ENCODE measurements at places on chromosomes 4 and X. TPM values are rescaled to one million over a fixed set of nuclear protein-coding genes. Genes with fewer than 3 reads are reported as not detected.
A peak's percentile ranks its signal among the peaks of the same experiment; 100 is the strongest.

GRCh38 chr4:152994038-152994437 is 57.9 kb downstream of the FHDC1 start:
- DNase-seq = no peak

- DNase-seq = no peak
These were observed 55.6 kb downstream of the SEL1L3 start for GRCh38 chr4:25807102-25807728.

DNA sequence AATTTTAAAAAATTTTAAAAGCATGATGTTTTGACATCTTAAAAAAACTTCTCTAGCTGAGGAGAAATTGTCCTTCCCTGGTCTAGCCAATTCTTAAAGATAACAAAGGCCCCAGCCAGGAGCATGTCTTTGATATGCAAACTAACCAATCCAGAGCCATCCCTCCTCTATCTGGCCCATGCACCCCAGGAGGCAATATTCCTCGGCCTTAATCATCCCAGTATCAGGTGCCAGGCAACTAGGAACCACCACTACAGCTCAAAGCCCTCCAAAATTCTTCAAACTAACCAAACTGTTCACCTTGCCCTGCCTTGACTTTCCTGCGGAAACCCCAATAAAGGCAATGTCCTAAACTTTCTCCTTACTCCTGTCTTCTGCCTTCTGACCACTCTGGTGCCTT is 97.8 kb upstream of the USP9X start:
- no peak for DNase-seq

GRCh38 chr4:19285146-19285545 is 966.6 kb upstream of the SLIT2 start:
- DNase-seq = no peak

Gene TMSB15B
- 8.3 TPM for total RNA-seq

Gene IL15
- 0.77 TPM for total RNA-seq

Gene DUSP21
- not detected for total RNA-seq

DNA sequence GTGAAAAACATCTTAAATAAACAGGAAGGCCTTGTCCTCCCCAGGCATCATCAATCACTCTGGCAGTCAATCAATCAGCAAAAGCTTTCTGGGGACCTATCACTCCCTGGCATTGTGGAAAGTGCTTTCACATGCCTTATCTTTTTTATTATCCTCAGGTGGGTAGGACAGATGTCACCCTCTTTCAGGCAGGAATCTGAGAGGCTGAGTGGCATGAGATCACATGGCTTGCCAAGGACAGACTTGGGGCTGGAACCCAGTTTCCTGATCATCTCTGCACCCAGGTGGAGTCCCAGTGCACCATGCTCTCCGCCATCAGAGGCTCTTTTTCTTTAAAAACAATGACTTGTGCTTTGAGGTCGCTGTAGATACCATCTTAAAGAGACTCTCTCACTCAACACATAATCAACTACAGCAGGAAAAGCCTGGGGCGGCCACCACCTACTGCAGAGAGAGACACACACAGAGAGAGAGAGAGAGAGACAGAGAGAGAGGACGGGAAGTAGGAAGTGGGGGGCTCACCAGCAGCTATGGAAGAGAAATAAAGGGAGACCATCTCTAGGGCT is 282.7 kb downstream of the PTTG2 start:
- no peak for DNase-seq

DNA sequence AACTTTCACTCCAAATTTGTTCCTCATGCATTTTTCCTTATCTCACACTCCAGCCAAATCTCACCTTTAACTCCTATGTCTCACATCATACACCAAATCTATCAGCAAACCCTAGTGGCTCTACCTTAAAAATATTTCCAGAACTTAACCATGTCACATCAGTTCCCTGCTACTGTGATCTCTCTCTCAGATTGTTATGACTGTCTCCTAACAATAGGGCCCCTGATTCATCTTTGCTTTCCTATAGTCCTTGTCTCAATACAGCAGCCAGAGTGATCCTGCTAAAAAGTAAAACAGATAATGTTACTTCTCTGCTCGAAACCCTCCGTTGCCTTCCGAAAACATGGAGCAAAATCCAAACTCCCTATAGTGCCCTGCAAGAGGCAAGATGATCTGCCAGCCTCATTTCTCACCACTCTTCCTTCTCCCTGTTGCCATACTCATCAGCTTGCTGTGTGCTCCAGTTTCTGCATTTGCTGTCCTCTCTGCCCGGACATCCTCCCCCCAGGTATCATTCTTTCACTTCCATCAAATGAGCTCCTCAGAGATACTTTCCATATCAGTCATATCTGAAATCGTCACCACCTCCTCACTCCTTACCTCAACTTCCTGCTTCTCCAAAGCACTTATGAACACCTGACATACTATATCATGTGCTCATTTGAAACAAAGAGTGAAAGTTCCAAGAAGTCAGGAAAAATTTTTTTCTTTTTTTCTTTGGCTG is 293.4 kb upstream of the NR3C2 start:
- DNase-seq = no peak

Gene SMIM10L2A
- total RNA-seq = 1.6 TPM

DNA sequence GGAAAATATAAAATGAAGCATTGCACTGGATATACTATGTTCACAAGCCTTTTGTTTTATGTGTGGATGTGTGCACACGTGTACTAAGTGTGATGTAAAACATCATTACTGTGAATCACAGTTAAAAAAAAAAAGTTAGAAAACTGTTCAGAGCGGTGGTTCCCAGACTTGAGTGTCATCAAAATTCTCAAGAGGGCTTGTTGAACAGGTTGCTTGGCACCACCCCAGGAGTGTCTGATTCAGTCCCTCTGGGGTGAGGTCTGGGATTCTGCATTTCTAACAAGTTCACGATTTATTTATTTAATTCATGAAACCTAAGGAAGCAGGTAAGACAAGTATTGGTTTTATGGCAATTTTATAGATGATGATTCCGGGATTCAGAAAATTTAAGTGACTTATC is 1.8 kb downstream of the CENPU start:
- DNase-seq = no peak

DNA sequence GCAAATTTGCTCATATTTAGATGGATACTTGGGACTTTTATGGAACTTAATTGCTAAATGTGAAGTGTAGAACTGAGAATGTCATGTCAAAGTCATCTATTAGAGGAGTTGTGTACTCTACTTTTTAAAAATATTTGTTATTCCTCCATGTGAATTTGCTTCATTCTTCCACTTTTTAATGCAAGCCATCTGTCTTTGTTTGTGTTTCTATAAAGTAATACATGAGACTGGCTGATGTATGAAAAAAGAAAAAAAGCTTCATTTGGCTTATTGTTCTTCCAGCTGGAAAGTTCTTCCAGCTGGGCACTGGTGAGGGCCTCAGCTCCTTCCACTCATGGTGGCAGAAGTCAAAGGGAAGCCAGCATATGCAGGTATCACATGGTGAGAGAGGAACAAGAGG is 114.6 kb upstream of the GRID2 start:
- DNase-seq = no peak

Gene ARAF
- 9.2 TPM for total RNA-seq

DNA sequence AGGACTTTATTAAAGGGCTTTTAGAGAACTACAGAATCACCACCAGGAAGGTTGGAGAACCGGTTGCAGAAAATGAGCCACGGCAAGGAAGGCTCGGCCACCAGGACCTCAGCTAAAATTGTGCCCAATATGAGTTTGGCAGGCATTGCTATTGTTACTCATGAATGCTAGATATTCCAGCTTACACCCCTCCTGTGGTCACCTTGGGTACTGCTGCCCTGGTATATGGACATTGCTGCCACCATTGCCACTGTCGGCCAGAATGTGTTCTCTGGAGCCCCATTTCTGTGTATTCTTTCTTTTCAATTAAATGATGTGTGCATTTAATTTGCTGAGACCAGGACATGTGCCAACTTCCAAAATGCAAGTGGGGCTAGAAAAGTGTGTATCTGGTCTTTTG is 626.7 kb upstream of the BOD1L1 start:
- peak; percentile 7 for DNase-seq

Gene ALB
- total RNA-seq = not detected

DNA sequence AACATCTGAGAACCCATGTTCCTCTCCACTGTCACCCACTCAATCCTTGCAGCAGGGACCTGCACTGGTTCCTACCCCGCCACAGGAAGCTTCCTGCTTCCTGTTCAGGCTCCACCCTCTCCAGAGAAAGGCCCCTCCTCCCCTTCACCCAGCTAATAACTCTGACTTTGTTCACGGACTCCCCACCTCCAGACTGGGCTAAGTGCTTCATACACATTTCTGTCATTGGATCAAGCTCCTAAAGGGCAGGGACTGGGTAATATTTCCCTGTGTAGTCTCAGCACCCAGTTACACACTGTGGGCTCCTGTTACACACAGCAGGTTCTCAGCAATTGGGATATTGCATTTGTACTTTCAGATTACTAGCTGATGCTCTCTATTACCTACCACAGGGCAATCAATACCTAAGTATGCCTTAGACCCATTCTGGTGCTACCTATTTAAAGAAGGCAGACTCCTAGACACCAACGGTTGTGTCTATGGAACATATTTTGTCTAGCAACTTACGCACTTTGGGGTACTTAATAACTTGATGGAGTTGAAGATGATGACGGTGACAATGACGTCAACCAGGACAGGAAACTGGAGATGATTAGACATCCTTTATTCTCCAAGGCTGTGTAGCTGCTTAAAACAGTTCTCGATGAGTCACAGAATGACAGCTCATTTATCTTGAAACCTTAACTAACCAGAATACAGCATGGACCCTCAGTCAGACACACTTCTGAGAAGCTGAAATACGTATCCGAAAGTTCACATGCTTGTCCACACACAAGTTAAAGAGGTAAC is 58.1 kb downstream of the MAML3 start:
- DNase-seq = peak; percentile 96

Gene GABRE
- total RNA-seq = 36.3 TPM

Gene HTN1
- 0.26 TPM for total RNA-seq

DNA sequence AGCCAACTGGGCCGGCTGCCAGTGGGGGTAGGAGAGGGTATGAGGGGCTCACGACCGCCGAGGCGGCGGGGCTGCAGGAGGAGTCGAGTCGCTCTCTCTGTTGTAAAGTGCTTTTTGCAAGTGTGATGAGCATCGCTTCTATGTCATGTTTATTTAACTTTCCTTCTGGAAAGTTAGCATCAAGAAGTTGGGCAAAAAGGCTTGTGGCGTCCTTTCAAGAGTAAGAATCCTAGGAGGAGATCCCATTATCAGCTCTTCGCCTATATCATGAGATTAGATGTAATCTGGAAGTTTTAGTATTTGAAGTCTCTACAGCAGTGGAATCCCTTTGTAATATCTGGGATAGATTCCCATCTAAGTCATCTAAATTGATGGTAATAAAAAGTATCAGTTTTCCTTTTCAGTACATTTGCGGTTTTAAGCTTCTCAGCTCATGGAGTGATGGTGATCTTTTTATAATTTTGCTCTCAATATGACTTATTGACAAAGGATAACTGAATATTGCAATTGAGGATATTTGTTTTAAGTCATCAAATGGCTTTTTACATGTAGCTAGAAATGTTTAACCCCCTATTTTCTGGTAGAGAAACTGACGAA is 1.7 kb downstream of the GALNT7 start:
- no peak for DNase-seq

Gene SLC34A2
- total RNA-seq = under 0.01 TPM

Gene DGAT2L6
- not detected for total RNA-seq

GRCh38 chr4:110475881-110476818 is at the start of gene ENPEP:
TSS of gene ENPEP (plus strand) at chr4:110476155. CDS start at chr4:110476415, 260 bp downstream.
- no peak for DNase-seq

GRCh38 chrX:155767876-155768769 is 113.0 kb upstream of the VAMP7 start:
- DNase-seq = no peak

DNA sequence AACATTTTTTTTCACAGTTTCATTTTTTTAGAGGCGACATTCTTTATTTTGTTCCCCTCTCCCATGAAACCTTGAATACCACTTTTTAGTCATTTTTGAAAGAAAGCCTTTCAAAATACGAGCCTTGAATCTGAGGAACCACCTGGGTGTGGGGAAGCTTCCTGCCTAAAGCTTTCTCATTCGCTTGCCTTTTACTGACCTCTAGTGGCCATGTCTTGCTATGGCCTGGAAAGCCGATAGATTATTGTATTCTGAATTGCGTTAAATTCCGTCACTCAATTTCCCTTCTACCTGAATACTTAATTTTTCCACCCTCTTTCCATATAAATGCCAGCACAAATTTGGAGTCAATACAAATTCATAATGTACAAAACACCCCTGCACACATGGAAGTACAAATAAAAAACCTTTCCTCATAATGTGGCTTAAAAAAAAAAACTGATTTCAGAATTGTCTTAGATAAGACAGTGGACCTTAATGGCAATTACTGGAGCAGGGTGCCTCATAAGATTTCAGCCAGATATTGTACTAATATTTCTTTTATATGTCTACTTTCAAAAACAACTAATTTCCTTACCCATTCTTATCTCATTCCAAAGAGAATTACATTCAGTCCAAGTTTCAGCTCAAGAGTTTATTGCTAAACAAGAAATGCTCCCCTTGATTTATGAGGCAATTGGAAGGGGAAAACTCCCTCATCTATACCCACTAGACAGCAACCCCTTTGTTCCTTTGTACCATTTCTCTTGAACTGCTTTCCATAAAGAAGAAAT is 217.9 kb downstream of the CENPC start:
- DNase-seq = peak; percentile 56

DNA sequence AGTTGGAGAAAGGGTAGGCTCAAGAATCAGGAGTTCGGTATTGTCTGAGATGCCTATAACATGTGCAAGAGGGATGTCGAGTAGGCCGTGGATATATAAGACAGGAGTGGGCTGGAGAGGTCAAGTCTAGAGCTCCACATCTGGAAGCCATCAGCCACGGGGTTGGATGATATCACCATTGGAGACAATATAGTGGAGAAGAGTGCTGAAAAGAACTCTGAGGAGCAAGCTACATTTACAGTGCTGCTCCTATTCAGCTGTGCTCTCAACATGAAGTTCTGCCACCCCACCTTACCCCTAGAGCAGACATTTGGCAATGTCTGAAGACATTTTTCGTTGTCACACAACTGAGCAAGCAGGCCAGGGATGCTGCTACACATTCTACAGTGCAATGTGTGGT is 20.9 kb upstream of the PLAC1 start:
- DNase-seq = no peak

Gene GRID2
- total RNA-seq = not detected

DNA sequence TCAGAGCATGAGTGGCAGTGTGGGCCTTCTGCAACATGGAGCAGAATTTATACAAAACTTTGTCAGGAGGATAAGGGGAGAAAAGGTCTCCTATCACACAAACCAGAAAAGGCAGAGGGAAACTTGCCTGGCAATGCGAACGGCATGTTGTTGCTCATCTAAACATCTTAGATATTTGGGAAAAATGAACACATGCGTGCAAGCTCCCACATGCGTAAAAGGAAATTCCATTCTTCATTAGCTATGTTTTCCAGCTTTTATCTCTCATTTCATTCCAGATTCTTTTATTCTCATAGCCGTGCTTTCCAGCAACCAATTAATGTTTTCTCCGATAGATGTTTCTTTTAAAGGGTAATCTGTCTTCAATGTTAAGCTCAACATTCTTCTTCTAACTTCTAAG is 31.3 kb upstream of the GBA3 start:
- DNase-seq = no peak

Gene HMX1
- total RNA-seq = not detected

GRCh38 chrX:108130889-108131288 is 39.3 kb downstream of the ATG4A start:
- DNase-seq = no peak

- no peak for DNase-seq
These were observed 12.7 kb downstream of the PRIMPOL start for GRCh38 chr4:184662236-184662635.

GRCh38 chrX:154791467-154791866 is 13.8 kb downstream of the MPP1 start:
- DNase-seq = no peak

- DNase-seq = no peak
These were observed 50.8 kb upstream of the GNPDA2 start for GRCh38 chr4:44777115-44777514.

Data from dermis microvascular lymphatic vessel endothelial cell (primary cell).